Uterus (tissue), 4 donors: ENCODE measurements at places on chromosomes 4 and X. TPM values are rescaled to one million over a fixed set of nuclear protein-coding genes. Genes with fewer than 3 reads are reported as not detected.

DNA sequence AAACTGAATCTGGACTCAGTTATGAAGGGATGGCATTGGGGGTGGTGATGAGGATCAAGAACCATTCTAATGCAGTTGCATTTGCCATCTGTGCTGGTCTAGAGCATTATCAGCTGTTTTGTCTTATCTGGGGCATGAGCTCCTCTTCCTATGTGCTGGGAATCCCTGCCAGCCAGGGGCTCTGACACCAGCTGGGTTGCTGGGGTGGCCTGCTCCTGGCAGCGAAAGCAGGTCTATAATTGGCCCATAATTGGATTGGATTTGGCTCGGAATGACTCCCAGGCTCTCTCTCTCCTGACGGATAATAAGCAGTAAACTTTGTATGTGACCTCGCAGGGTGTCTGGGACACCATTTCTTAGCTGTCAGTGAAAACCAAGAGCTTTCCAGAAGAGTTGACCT is 34.1 kb downstream of the SMPX start:
- H3K4me3 ChIP-seq: no peak overlapping the region
- no peaks in the 10 kb centered on the region for H3K4me1 ChIP-seq
- no peak for DNase-seq
- no peaks in the 10 kb centered on the region for H3K36me3 ChIP-seq
- no peak overlapping the region for H3K27ac ChIP-seq

DNA sequence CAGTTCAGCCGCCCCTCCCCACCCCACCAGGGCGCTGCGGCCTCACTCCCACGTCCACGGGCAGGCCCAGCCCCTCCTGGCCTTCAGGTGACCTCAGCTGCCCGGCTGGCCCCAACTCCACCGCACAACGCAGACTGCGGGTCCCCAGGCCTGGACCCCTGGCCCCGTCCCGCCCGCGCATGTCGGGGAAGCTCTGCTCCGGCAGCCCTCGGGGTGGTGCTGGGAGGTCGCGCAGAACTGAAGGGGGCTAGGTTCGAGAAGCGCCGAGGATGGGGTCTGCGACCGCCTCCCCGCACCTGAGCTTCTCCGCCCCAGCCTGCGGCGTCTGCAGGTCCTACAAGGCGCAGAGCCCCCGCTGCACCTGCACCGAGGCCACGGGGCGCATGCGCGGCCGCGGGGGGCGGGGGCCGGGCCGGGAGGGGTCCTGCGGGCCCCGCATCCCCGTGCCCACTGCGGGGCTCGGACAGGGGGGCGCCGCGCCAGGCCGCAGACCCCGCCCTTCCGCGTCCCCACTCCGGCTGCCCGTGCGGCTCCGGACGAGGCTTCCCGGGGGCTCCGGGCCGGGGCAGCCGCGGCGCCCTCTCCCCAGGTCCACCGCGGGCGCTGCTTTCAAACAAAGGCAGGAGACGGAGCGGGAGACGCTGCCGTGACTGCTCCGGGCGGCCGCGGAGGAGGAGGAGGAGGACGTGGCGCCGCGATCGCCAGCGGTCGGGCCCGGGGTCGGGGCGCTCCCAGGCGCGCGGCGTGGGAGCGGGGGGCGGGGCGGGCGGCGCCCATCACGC is 672 bp upstream of the NAT8L start:
- no peak overlapping the region for H3K4me3 ChIP-seq
- H3K27me3 ChIP-seq: peaks cover 5% of the 10 kb centered on the region
- no peak overlapping the region for H3K27ac ChIP-seq
- H3K36me3 ChIP-seq: no peaks in the 10 kb centered on the region

The PWWP3B gene
- total RNA-seq: 17.9 TPM

- no peaks in the 10 kb centered on the region for H3K27me3 ChIP-seq
- no peaks in the 10 kb centered on the region for H3K36me3 ChIP-seq
- H3K4me3 ChIP-seq: no peak overlapping the region
- H3K4me1 ChIP-seq: no peaks in the 10 kb centered on the region
Observed at GRCh38 chrX:18964026-18964425, 19.9 kb downstream of the PHKA2 start.

- H3K4me3 ChIP-seq: no peak overlapping the region
- H3K27me3 ChIP-seq: no peaks in the 10 kb centered on the region
- H3K36me3 ChIP-seq: no peaks in the 10 kb centered on the region
- H3K4me1 ChIP-seq: no peaks in the 10 kb centered on the region
- H3K27ac ChIP-seq: no peak overlapping the region
- no peak for DNase-seq
Observed at GRCh38 chr4:101972791-101973190, 182.3 kb downstream of the BANK1 start.

The CFI gene
- 48.4 TPM for total RNA-seq

- H3K4me3 ChIP-seq: no peak overlapping the region
- H3K27me3 ChIP-seq: no peaks in the 10 kb centered on the region
- no peaks in the 10 kb centered on the region for H3K4me1 ChIP-seq
- H3K36me3 ChIP-seq: peaks cover 2% of the 10 kb centered on the region
- no peak for DNase-seq
Observed at GRCh38 chr4:20512985-20513384, 187.3 kb upstream of the PACRGL start.
